ENCODE measurements at places on chromosomes 12 and 14.

DNA sequence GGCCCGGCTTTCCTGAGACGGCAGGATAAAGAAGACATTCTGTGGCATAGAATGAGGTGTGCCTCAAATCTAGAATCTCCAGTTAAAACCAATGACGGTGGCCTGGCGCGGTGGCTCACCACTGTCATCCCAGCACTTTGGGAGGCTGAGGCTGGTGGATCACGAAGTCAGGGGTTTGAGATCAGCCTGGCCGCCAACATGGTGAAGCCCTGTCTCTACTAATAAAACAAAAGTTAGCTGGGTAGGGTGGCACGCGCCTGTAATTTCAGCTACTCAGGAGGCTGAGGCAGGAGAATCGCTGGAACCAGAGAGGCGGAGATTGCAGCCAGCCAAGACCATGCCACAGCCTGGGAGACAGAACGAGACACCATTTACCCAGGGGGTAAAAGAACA is 193.6 kb downstream of the ALG10 start:
- no peak for DNase-seq

DNA sequence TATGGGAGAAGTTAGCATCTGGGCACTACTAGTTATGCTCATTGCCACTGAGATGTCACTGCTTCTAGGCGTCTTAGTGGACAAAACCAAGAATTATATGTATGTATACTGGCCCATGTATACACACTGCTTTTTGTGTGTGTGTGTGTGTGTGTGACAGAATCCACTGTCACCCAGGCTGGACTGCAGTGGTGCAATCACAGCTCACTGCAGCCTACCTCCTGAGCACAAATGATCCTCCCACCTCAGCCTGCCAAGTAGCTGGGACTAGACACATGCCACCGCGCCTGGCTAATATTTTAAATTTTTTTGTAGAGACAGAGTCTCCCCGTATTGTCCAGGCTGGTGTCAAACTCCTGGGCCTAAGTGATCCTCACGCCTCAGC is 25.2 kb downstream of the LIMA1 start:
- DNase-seq, result no peak

DNA sequence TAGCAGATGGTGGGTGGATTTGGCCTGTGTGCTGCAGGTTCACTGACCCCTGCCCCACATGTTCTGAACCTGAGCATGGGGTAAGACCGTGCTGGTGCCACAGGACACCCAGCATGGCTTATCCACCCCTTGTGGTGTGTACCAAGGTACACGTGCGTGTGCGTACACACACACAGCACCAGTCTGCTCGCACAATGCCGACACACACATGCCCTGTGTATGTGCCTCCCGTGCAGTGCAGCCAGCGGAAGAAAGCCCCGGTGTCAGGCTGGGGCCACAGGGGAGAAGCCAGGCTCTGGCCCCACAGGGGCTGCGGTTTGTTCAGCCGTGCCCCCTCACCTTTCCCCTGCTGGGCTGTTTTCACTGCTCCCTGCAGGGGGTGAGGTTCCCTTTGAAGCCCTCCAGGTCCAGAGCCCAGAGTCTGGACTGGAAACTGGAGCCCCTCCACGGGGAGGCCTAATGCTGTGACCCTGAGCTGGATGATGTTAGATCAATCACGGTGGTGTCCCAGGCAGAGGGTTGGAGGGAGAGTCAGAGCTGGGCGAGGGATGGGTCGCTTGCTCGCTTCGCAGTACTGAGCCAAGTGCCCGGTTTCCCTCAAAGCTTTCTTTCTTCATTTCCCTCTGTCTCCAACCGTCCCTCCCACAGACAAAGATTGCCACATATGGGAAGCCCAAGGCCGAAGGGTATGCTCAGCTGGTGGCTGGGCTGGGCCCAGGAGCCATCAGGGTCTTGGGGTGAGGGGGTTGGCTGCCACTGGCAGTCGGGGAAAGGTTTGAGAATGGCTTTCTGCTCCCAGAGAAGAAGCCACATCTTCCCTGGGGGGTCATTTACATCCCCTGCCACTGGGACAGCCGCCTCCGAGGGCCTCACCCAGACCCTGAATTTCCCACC is 6.2 kb downstream of the DTX1 start:
- DNase-seq, result no peak

DNA sequence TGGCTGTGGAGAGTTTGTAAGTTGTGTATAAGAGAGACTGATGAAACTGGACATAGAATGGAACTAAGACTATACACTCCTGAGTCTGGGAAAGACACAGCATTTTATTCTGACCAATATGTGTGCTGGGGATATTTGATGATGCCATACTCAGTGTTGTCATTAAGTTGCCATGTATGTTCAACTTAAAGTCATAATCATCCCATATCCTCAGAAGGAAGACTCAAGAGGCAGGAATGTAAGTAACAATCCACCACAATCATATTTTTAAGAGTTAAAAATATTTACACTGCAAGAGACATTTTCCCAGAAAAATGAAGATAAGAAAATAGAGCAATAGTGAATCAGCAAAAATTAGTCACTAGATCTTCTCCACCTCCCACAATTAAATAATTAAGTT is 120.1 kb downstream of the MDGA2 start:
- no peak for DNase-seq

DNA sequence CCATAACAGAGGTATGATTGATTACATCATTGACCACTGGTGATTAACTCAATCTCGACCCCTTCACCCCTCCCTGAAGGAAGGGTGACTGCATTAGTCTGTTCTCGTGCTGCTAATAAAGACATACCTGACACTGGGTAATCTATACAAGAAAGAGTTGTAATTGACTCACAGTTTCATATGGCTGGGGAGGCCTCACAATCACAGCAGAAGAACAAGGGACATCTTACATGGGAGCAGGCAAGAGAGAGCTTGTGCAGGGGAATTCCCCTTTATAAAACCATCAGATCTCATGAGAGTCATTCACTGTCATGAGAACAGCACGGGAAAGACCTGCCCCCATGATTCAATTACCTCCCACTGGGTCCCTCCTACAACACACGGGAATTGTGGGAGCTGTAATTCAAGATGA is 55.9 kb upstream of the TMCC3 start:
- DNase-seq, result no peak

DNA sequence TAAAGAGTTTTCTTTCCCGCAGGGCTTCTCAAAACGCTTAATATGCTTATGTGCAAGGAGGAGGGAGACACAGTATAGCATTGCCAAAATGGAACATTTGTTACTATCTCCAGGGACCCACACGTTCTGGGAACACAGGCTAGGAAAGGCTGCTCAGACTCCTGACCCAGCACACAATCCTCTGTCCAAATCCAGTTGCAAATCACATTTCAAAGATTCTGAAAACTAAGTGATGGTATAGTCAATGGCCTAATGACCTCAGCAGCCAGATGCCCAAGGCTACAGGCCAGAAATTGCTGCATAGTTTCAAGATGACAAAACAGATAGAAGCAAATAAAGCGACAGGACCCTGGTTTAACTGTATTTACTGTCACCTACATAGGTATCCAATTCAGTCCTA is 97.0 kb upstream of the GRIP1 start:
- DNase-seq, result no peak

GRCh38 chr12:16285586-16285985 is 8.1 kb upstream of the SLC15A5 start:
- DNase-seq, result no peak

- DNase-seq, result no peak
Observed at GRCh38 chr12:91633206-91633605, 450.6 kb upstream of the DCN start.

DNA sequence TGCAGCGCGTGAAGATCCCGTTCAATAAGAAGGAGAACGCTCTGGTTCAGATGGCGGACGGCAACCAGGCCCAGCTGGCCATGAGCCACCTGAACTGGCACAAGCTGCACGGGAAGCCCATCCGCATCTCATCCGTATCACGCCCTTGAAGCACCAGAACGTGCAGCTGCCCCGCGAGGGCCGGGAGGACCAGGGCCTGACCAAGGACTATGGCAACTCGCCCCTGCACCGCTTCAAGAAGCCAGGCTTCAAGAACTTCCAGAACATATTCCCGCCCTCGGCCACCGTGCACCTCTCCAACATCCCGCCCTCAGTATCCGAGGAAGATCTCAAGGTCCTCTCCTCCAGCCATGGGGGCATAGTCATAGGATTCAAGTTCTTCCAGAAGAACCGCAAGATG is 131.9 kb upstream of the FUT8 start:
- no peak for DNase-seq

- DNase-seq, result no peak
Observed at GRCh38 chr12:69324797-69325466, 23.2 kb upstream of the LYZ start.

DNA sequence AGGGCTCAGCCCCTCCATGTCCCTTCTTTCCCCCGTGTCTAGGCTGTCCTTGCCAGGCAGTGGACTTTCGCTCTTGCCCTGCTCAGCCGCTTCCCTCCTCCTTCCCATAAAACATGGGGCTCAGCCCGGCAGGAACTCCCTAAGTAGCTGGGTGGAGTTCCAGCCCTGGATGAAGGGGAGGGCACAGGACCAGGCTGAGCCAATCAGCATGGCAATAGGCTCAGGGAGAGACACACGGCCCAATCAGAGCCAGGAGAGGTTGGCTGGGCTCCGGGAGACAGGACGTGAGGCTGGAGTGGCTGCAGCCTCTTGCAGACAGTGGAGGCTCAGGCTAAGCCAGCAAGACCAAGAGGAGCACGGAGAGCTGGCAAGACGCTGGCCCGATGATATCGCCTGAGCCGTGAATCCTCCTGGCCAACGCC is 54.3 kb downstream of the GALNT9 start:
- no peak for DNase-seq

- no peak for DNase-seq
Observed at GRCh38 chr12:70840656-70841350, 79.7 kb downstream of the PTPRR start.

GRCh38 chr12:67504026-67504425 is 144.5 kb upstream of the DYRK2 start:
- DNase-seq, result no peak

- no peak for DNase-seq
Observed at GRCh38 chr12:107570721-107571120, 114.9 kb upstream of the PWP1 start.

DNA sequence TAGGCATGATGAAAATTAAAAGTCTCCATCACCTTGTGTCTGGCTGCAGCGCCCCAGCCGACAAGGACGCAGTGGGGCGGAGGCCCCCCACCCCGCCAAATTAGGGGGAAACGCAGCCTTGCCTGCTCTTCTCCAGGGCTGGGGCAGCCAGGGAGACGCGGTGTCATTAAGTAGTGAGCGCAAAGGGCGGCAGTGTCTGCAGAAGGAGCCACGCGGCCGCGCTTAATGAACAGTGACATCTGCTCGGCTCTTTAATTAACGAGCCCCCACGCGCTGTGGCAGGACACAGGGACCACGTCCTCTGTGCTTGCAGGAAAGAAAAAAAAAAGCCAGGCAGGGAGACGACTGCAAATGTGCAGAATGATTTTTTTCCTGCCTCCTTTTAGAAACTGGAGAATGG is 93.4 kb upstream of the NCOR2 start:
- no peak for DNase-seq

- DNase-seq, result no peak
Observed at GRCh38 chr12:50458606-50459005, 46.2 kb upstream of the DIP2B start.

GRCh38 chr12:63021116-63021515 is 86.2 kb upstream of the PPM1H start:
- DNase-seq, result no peak

- DNase-seq, result no peak
Observed at GRCh38 chr12:80679346-80680131, 27.9 kb upstream of the MYF6 start.

DNA sequence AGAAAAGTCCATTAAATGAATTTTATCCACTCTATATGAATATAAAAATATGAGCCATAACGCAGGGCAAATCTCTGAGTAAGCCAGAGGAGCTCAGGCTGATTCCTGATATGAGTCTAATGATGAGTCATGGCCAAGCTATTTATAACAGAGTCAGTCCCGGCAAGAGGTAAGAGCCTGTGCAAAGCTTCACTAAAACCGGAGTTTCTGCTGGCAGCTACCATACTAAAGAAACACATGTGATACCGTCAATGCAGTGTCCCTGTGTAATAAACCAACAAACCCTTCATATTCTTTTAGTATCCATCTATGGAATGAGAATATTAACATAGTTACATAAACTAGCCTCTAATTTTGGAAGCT is 319.4 kb downstream of the KCNC2 start:
- DNase-seq, result no peak

DNA sequence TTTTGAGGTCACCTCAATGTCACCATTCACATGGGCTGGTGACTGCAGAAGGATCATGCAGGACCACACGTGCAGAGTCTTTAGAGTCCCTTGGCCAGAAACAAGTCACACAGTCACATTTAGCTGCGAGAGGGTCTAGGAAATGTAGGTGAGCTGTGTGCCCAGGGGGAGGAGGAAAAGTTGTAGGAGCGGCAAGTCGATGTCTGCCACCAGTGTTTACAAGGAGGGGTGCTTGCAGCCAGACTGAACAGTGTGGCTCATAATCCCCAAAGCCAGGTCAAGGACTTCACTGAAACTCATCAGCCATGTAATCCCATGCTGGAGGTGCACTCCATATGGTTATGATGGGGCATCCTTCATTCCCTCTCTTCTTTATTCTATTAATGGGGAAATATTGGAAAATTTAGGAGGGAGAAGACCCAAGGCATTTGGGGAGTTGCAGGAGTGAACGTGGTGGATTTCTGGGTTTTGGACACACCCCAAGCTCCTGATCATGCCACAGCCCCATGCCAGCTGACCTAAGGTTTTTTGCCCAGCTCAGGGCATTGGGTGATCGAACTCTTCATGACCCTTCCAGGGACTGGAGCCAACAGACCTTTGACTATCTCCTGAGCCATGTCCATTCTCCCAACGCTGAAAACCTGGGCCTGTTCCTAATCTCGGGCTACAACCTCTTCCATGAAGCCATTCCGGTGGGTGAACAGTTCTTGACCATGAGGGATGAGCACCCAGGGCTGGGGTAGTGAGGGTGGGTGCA is 7.2 kb downstream of the DAO start:
- no peak for DNase-seq

GRCh38 chr12:18979401-18980126 is 150.0 kb upstream of the PLEKHA5 start:
- no peak for DNase-seq

- DNase-seq, result no peak
Observed at GRCh38 chr14:77055306-77055705, 26.8 kb upstream of the IRF2BPL start.

DNA sequence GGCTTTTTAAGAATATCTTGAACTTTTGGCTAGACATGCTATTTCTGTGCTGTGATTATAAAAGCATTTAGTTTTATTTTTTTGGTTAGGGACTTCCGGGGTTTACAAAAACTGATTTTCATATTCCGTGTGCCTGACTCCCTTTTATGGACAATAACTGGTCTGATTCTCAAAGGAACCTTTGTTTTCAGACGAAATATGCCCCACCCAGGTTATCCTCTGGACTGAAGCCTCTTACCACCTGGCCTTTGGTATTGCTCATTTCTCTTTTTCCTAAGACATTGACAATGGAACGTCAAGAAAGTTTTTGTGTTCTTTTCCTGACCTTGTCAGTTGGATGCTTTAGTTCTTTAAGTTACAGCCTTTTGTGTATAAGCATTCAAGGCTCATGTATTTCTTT is 10.8 kb downstream of the TIGAR start:
- DNase-seq, result no peak

DNA sequence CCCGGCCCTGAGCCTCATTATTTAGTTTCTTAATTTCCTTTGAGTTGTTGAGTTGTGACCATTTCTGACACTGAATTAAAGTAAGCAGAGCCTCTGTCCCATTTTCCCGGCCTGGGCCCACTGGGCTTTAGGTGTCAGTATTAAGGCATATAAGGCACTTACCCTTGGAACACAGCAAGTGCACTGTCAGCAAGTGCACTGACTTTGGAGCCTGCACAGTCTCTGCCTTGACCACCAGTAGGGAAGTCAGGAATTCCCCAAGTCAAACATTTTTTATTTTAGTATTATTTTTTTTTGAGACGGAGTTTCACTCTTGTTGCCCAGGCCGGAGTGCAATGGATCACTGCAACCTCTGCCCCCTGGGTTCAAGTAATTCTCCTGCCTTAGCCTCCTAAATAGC is 56.6 kb downstream of the MAX start:
- DNase-seq, result no peak
